ENCODE measurements at places on chromosomes 3 and 15. TPM values are rescaled to one million over a fixed set of nuclear protein-coding genes. Genes with fewer than 3 reads are reported as not detected.

- H3K4me3 ChIP-seq, result no peak overlapping the region
- no peak for DNase-seq
- no peak overlapping the region for H3K27ac ChIP-seq
- no peaks in the 10 kb centered on the region for H3K27me3 ChIP-seq
- no peaks in the 10 kb centered on the region for H3K4me1 ChIP-seq
Observed at GRCh38 chr3:21142031-21142430, 609.0 kb downstream of the ZNF385D start.

Gene ZPLD1
- not detected for total RNA-seq

DNA sequence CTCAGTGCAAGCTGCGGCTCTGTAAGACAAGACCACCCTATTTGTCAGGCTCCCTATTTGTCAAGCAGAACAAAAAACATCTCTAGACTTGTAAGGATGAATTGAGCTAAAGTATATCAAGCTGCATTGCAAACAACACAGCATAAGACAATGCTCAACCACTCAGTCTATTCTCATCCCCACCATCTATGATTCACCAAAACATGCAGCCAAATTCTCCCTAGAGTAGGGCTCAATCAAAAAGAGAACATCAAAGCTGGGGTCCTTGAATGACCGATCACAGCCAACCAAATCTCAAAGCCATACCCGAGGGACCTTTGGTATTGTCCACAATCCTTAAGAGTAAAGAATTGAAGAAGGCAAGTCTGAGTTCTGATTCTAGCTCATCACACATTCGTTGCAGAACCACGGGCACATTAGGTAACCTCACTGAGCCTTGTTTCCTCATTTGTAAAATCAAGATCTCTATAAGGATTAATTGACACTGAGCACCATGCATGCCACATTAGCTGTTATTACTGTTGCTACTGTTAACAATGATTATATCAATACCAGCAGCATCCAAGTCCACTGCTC, 31.2 kb downstream of the RFTN1 start:
- no peaks in the 10 kb centered on the region for H3K36me3 ChIP-seq
- H3K27ac ChIP-seq, result no peak overlapping the region
- no peaks in the 10 kb centered on the region for H3K4me1 ChIP-seq
- DNase-seq, result no peak
- no peak overlapping the region for H3K4me3 ChIP-seq
- no peaks in the 10 kb centered on the region for H3K27me3 ChIP-seq

GRCh38 chr3:41120460-41120859, 78.8 kb upstream of the CTNNB1 start:
- H3K4me3 ChIP-seq, result no peak overlapping the region
- no peaks in the 10 kb centered on the region for H3K27me3 ChIP-seq
- no peak overlapping the region for H3K27ac ChIP-seq
- H3K36me3 ChIP-seq, result no peaks in the 10 kb centered on the region
- DNase-seq, result no peak

Gene CCR9
- not detected for total RNA-seq

Gene TUSC7
- not detected for total RNA-seq

DNA sequence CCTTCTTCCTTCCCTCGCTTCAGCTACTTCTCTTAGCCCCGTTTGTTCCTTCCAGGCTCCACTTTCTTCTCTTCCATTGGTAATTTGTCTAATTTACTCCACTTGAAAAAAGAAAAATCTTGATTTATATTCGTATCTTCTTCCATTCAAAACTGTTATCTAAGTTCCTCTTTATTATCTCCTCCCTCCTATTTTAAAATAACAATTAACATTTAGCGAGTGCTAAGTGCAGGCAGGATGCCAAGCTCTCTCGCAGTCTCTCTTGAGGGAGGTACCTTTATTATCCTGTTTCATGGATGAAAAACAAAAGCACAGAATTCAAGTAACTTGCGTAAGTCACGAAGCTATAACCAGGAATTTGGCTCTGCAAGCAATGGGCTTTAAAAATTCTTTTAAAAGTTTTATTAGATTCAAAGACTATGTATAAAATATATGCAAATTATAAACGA, 418.9 kb upstream of the NAALADL2 start:
- H3K4me1 ChIP-seq, result peaks cover 26% of the 10 kb centered on the region
- DNase-seq, result no peak
- H3K27me3 ChIP-seq, result no peaks in the 10 kb centered on the region
- H3K36me3 ChIP-seq, result no peaks in the 10 kb centered on the region

GRCh38 chr15:31516874-31517273, 190.2 kb downstream of the KLF13 start:
- H3K36me3 ChIP-seq, result no peaks in the 10 kb centered on the region
- no peak for DNase-seq

DNA sequence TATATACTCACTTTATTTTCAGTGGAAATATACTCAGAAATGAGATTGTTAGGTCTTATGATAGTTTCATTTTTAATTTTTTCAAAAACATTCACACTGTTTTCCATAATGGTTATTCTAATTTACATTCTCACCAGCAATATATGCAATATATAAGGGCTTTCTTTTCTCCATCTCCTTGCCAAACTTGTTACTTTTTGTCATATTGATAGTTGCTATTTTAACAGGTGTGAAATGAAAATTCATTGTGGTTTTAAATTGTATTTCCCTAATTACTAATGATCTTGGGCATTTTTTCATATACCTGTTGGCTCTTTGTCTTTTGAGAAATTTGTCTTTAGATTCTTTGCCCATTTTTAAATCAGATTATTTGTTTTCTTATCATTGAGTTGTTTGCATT, 325.2 kb downstream of the DIPK2A start:
- no peak overlapping the region for H3K27ac ChIP-seq
- no peak for DNase-seq
- no peaks in the 10 kb centered on the region for H3K4me1 ChIP-seq
- no peaks in the 10 kb centered on the region for H3K27me3 ChIP-seq

Gene NCBP2
- 122 TPM for total RNA-seq

GRCh38 chr3:23003733-23004046, 199.4 kb upstream of the UBE2E2 start:
- no peaks in the 10 kb centered on the region for H3K4me1 ChIP-seq
- H3K36me3 ChIP-seq, result no peaks in the 10 kb centered on the region
- no peaks in the 10 kb centered on the region for H3K27me3 ChIP-seq
- DNase-seq, result no peak
- H3K27ac ChIP-seq, result no peak overlapping the region
- no peak overlapping the region for H3K4me3 ChIP-seq

- DNase-seq, result no peak
- H3K27me3 ChIP-seq, result no peaks in the 10 kb centered on the region
- no peak overlapping the region for H3K27ac ChIP-seq
- no peaks in the 10 kb centered on the region for H3K4me1 ChIP-seq
Observed at GRCh38 chr15:55344206-55344605, 25.2 kb downstream of the PIGB start.

DNA sequence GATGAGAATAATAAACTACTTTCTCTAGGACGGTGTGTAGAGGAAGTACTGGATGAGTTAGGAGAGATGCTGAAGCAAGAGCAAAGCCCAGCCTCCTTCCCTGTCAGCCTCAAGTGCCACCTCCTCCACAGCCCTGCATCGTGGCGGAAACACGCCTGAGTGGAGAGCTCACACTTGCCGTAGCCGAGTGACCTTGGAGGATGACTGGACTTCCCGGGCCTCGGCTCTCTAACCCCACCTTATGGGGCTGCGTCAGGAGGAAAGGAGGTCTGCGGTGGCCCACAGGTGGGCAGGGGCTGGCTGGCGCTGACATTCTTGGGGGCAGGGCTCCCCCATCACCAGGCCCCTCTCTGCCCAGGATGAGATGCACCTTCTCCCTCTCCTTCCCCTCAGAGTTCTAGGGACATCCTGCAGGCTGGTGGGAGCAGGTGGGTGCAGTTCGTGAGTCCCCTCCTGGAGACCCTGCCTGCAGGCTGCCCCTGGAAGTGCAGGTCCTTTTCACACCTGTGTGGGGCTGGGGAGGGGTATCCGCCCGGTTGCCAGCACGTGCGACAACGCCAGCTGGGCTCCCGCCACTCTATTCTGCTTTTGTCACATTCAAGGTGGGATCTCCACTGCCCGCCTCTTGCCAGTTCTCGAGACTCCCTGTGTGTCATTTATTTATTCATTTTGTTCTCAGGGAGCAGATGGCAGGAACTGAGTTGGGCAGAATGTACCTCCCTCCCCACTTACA, 175.2 kb downstream of the MEGF11 start:
- no peaks in the 10 kb centered on the region for H3K36me3 ChIP-seq
- no peak for DNase-seq

Gene FOXB1
- 0.64 TPM for total RNA-seq

Gene GOLGA6L4
- 2.7 TPM for total RNA-seq

GRCh38 chr3:64501298-64501906, 186.4 kb downstream of the ADAMTS9 start:
- no peak overlapping the region for H3K27ac ChIP-seq
- no peaks in the 10 kb centered on the region for H3K27me3 ChIP-seq
- H3K36me3 ChIP-seq, result no peaks in the 10 kb centered on the region
- H3K4me1 ChIP-seq, result no peaks in the 10 kb centered on the region
